ENCODE measurements at places on chromosomes 12 and 14.

GRCh38 chr12:44287545-44287944 lies 451.7 kb downstream of the TMEM117 start:
- peak; percentile 55 for DNase-seq

- no peak for DNase-seq
Measured at GRCh38 chr12:99282624-99283023, 364.9 kb upstream of the GARIN6 start.

DNA sequence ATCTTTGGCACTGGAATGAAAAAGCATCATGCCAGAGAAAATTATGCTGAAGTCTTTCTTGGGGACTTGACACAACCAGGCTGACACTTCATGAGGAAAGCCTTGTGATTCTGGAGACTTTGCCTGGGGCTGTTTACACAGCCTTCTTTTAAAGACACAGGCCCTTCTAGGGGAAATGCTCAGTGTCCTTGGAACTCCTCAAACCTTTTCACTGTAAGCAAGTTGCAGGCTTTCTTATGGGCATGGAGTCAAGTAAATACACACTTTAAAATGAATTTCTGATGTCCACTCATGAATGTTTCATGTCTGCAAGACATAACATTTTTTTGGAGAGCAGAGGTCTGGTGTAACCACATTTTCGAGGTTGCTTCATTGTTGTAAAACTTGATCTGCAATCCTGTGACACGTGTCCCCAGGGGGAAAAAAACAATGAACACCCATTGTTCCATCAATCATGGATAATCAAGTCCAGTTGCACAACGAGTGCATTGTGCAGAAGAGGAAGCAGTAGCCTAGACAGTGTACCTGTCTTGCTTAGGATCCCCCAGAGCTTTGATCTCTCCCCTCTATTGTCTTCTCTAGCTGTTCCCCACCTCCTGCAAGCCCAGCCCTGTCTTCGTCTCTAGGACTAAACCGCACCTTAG lies 155.1 kb upstream of the PRICKLE1 start:
- peak; percentile 91 for DNase-seq

DNA sequence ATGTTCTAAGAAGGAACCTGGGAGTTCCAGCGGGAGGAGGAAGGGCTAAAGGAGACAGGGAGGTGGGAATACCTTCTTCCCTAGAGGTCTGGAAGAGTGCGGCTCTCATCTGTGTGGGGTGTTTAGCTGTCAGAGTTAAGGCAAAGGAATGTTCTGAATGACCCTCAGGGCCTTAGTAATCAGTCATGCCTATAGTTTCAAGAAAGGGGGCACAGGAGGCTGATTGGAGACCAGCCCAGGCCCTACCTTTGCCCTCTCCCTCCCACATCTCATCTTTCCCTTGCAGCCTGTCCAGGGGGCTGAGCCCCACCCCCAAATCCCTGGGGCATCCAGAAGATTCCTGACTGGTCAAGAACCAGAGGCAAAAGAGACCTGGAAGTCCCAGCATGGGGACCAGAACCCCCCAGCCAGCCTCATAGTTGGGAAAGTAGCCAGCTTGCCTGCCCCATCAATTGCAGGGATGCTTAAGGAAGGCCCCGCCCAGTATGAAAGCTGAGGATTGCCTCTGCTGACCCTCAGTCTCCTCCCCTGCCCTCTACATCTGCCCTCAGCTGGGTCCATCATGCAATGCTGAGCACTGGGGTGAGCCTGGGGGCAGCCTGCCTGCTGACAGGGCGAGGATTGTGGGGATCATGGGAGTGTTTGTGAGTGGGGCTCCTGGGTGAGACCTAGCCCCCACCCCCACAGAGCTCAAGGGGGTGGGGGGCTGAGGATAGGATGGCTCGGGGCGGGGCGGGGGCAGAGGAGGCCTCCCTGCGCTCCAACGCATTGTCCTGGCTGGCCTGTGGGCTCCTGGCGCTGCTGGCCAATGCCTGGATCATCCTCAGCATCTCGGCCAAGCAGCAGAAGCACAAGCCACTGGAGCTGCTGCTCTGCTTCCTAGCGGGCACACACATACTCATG lies 1.8 kb downstream of the GPR162 start:
- no peak for DNase-seq

DNA sequence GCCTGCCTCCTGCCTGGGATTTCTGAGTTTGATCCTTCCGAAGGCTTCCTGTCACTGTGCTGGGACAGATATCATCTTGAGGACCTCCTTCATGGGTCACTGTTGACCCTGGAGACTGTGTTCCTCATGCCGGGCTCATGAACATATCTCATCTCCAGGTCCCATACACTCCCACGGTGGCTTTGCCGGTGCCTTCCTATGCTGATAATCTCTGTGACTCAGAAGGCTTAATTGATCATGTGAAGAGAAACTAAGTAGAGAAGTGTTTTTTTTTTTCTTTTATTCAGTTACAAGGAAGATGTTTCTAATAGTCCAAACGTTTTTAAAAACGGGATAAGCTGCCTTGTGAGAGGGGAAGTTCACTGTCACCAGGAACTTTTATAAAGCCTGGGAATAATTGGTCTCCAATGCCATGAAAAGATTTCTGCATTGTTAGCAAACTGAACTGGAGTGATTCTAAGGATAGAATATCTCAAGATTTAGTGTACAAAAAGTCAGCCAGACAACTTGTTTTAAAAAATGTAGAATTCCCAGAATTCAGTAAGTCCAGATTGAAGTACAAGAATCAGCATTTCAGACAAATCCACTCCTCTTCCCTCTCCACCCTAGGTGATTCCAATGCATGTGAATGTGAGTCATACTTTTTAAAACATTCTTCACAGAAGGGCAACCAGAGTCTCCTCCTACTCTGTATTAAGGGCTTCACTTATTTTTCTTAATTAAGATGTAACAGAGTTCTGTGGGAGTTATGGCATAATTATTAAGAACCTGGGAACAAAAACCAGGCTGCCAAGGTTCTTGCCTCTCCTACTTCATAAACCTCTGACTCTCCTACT lies 139.8 kb upstream of the LGR5 start:
- peak; percentile 11 for DNase-seq

GRCh38 chr12:28711421-28711820 lies 437.7 kb upstream of the FAR2 start:
- no peak for DNase-seq

DNA sequence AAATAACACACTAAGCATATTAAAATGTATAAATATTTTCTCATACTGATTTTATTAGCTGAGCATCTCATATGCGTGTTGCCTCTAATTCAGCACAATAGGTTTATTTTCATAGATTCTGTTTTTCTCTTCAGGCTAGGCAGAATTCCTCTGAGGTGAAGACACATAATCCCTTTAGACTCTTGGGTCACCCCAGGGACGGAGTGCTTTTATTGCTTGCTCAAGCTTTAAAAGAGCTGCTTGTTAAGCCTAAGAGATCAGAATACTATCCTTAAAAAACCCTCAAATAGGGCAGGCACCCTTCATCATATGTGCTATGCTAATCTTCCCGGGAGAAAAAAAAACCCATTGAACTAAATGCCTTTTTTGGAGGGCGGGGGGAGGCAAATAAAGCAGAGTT lies 390.1 kb downstream of the KCNH5 start:
- no peak for DNase-seq

DNA sequence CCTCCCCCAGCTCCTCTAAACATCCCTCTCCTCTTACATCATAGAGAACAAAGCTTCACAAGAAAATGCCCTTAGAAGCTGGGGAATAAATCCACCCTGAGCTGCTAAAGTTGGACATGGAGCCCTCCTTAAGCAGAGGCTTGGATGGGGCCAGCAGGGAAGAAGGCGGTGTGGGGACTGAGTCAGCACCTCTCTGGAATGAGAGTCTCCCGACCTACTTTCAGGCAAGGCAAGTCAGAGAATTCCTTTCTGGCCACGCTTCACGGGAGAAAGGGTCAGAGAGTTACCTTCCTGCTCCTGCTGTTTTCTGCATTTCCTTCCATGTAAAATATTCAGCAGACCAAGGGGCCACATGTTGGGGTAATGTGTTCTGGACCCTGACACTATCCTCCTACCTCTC lies 113.3 kb upstream of the PRB2 start:
- DNase-seq, result peak; percentile 42

- DNase-seq, result peak; percentile 71
Measured at GRCh38 chr14:70685474-70686197, 43.9 kb downstream of the TTC9 start.

DNA sequence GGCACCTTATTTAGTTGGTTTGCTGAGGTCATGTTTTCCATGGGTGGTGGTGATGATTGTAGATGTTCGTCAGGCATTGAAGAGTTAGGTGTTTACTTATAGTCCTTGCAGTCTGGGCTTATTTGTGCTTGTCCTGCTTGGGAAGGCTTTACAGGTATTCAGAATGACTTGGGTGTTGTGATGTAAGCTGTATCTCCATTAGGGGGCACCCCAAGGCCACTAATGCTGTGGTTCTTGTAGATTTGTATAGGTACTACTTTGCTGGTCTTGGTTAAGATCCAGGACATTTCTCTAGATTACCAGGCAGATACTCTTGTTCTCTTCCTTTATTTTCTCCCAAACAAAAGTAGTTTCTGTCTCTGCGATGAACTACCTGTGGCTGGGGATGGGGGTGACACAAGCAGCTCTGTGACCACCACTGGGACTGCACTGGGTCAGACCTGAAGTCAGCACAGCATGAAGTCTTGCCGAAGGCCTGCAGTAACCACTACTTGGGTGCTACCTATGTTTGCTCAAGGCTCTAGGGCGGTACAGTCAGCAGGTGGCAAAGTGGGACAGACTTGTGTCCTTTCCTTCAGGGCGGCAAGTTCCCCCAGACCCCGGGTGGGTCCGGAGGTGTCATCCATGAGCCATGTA lies 35.8 kb upstream of the FBXO33 start:
- peak; percentile 51 for DNase-seq

DNA sequence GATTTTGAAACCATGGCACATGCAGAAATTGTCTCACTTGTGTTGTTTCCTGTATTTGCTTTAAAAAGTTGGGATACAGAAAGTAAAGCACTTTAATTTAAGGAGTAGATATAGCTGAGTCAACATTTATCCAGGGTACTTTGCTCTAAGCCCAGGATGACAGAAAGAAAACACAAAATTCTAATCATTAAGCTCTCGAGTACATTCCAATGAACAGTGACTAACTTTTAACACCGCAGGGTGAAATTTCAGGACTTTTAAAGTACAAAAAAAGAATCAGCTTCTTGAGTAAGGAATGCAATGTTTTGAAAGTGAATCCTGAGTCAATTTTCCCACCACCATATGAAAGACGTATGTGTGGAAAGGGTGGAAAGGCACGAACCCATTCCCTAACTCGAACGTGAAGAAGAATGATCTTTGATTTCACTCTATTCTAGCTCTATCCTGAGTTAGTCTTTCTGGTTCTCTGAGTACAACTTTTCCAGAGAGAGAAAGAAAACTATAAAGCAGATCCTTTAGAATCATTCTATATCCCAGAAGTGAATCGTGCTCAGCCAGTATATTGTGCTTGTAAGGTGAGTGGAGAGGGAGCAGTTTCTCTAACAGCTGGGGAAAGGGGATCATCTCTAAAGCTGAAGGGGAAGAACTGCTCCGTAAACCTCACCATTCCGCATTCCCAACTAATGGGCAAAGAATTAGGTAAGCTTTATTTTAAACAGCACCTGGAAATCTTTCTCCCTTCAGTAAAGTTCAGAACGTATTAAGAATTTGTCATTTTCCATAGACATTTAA lies 779.0 kb upstream of the FLRT2 start:
- DNase-seq, result peak; percentile 42

DNA sequence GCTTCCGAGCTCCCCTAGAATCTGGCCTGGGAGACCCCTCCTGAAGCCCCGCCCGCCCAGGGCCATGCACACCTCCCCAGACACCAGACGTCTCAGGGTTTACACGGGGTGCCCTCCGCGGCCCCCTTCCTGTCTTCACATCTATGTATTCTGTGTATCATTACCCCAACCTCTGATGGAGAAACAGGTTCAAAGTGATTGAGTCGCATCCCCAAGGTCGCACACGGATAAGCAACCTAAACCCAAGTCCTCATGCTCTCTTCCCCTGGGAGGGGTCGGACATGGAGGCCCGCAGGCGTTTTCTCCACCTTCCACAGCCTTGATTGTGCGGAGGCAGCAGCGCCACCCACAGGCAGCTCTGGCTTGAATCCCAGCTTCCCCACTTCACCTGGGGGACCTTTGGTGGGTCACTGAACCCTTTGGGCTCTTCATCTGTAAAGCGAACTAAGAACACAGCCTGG lies 237.3 kb downstream of the BCL11B start:
- no peak for DNase-seq

GRCh38 chr12:127125607-127126259 lies 1141.2 kb upstream of the TMEM132C start:
- DNase-seq, result peak; percentile 100

- DNase-seq, result peak; percentile 48
Measured at GRCh38 chr12:24069532-24070395, 120.3 kb upstream of the SOX5 start.

GRCh38 chr12:80702889-80703805 lies 4.3 kb upstream of the MYF6 start:
- DNase-seq, result peak; percentile 82

- DNase-seq, result no peak
Measured at GRCh38 chr12:111410431-111411184, 4.9 kb downstream of the SH2B3 start.

GRCh38 chr12:88549929-88550328 lies 30.3 kb downstream of the KITLG start:
- DNase-seq, result no peak

- no peak for DNase-seq
Measured at GRCh38 chr12:122992386-122992785, 11.9 kb downstream of the ARL6IP4 start.

GRCh38 chr14:95549656-95550585 lies 15.1 kb downstream of the GLRX5 start:
- no peak for DNase-seq

DNA sequence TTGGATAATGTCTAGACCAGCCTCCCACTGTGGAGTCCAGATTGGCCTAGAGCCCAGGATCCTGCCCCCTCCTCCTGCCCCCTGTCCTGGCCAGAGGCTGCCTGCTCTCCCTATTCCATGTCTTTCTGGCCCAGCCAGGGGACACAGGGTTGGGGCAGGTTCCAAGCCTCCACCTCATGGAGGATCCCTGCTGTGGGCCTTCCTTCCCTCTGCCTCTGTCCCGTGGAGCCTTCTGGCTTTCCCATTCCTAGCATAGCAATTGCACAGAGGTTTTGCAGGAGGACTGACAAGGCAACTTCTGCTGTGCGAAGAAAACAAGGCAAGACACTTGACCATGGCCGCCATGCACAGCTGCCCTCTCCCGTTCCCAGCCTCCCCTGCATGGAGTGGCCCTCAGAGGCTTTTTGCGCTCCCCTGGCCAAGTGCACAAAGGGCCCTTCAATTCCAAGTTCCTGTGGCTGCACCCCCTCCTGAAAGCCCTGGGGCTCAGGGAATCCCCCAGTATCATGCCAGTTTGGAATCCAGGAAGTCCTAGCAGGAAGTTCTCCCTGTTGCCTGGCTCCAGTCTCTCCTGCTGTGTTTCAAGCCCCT lies 42.1 kb downstream of the KRT80 start:
- DNase-seq, result peak; percentile 36

- no peak for DNase-seq
Measured at GRCh38 chr14:52048641-52049204, 20.1 kb downstream of the NID2 start.

GRCh38 chr14:75654127-75654732 lies 6.4 kb downstream of the ERG28 start:
- DNase-seq, result peak; percentile 77

All from epithelial cell of esophagus (primary cell).